ENCODE measurements at places on chromosomes 12 and 14.

DNA sequence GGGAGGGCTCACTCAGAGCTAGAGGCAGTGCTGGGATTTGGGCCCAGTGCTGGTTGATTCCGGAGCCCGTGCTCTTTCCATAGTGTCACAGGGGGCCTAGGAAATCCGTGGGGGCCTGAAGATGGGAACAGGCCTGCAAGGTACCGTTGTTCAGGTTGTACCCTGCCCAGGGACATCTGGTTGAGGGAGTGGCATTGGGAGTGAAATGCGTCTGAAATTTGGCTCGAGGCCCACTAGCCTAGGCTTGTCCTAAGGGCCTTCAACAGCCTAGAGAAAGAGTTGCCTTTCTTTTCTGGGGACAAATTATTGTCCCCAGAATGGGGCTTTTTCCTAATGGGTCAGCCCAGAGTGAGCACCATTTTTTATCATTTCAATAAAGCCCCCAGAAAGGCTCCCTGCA is 26.4 kb upstream of the FAM222A start:
- no peak for DNase-seq

GRCh38 chr12:111149299-111149698 is 219.6 kb downstream of the PHETA1 start:
- DNase-seq: no peak

DNA sequence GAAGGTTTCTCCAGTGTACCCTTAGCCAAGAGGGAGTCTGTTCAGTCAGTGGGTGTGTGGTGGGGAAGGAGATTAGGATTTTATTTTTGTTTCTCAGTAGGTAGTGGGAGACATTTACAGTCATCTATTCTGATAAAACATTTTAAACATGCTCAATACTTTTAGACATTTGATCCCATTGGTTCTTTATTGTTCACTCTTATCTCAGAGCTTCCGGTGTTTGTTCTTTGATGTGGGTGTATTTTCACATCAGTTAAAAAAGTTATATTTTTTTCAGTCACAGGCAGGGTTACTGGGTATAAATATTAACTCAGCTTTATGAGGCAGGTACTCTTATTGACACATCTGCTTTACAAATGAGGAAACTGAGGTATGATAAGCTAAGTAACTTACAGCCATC is 43.3 kb upstream of the LRRK2 start:
- no peak for DNase-seq

DNA sequence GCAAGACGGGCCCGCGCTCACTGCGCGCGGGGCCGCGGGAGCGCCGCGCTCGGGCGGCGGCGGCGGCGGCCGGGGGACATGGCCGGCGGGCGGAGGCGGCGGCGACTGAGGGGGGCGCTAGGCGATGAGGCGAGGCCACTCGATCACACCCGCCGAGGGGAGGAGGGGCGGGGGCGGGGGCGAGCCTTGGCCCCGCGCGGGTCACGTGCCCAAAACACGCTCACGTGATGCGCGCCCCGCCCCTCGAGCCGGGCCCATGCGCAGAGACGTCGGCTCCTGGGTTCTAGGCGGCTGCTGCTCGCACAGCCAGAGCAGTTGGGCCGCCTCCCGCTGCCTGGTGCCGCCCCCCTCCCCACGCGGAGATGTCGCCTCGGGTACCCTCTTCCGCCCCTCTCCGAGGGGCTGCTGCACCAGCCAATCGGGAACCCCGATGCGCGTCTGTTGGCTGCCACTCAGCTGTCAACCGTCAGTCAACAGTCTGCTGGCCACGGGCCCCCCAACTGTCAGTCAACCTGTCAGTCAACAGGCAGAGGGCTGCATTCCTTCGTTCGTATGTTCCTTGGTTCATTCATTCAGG is at the start of gene SPPL3:
Gene SPPL3 (minus strand): TSS at position 162 of the 577 bp plus-strand sequence. CDS start 491 bp downstream, outside the sequence.
- DNase-seq: peak; percentile 46

GRCh38 chr14:92475451-92476187 is 38.0 kb upstream of the RIN3 start:
- DNase-seq: no peak

DNA sequence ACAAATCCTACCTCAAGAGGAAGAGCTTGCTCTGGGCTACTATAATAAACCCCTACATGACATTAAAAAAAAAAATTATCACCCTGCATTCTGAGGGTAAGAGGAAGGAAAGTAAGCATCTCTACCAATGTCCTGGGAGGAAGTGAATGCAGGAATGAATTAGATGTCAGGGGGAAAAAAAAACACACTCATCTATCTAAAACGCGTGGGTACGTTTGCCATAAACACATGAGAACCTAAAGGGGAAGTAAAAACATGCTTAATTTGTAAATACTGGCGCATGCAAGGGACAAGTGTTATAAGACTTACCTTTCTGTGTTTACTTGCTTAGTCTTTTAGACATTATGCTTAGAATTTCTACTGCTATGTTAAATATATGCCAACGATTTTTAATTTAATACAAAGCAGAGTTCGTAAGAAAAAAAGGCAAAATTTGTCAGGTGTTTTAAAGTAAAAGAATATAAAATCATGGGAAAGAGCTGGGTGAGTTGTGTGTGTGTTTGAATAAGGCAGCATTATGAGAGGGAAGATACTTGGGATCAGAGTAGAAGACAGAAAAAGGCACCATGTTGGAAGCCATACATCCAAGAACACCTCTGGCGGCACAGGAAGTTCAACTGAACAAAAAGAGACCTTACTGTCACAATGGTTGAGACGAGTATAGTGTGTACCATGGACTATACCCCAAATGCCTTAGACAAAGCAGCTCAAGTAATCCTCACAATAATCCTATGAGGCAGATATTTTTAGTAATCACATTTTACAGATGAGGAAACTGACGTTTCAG is 1.5 kb downstream of the TMED8 start:
- DNase-seq: no peak

DNA sequence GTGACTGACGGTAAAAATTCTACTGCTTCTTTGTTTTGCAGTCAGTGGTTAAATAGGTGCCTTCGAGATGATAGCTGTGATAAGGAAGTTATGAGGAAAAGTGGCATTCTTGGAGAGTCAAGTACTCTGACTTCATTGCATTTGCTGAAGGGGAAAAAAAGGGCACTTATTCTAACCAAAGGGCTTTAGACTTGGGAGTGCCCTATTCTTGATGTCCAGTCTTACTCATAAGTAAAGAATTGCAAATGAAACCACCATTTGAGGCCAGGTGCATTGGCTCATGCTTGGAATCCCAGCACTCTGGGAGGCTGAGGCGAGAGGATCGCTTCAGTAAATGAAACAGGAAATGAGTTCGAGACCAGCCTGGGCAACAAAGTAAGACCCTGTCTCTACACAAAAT is 40.3 kb downstream of the BRAP start:
- no peak for DNase-seq

- no peak for DNase-seq
Observed at GRCh38 chr14:94582199-94582750, 1.0 kb downstream of the SERPINA5 start.

GRCh38 chr12:16587514-16587913 is 18.4 kb downstream of the LMO3 start:
- DNase-seq: no peak

- DNase-seq: no peak
Observed at GRCh38 chr12:106219043-106219442, 28.8 kb downstream of the CKAP4 start.

DNA sequence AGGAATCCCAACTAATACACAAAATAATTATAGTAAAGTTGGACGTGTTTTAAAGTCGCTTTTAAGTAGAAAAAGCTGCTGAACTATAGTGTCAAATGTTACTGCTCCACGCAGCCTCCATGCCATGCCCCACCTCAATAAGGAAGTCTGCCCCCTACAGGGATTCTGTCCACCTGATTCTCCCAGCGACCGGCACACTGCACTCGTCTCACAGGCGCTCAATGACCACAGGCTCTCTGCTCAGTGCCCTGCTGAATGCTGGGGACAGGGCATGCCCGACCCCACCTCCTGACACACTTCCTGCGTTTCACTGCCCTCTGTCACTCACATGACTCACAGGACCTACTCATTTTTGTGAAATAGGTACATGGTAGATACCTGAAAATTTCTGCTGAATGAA is 48.9 kb downstream of the BDKRB1 start:
- DNase-seq: no peak

DNA sequence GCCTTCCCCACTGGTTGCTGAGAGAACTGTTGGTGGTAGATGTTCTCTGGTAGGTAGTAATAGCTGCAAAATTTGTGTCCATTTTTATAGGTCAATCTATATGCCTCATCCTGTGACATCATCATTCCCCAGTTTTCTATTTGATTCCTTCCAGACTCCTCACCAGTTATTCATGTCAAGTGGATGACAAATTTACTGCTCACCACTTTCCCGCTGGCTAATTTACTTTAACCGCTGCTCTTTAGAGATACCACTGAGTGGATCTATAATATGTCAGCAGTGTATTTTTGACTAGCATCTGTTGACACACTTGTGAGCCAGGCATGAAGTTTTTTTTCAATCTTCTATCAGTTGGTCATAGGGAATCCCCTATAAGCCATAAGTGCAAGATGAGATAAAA is 24.6 kb downstream of the GPR65 start:
- DNase-seq: no peak

DNA sequence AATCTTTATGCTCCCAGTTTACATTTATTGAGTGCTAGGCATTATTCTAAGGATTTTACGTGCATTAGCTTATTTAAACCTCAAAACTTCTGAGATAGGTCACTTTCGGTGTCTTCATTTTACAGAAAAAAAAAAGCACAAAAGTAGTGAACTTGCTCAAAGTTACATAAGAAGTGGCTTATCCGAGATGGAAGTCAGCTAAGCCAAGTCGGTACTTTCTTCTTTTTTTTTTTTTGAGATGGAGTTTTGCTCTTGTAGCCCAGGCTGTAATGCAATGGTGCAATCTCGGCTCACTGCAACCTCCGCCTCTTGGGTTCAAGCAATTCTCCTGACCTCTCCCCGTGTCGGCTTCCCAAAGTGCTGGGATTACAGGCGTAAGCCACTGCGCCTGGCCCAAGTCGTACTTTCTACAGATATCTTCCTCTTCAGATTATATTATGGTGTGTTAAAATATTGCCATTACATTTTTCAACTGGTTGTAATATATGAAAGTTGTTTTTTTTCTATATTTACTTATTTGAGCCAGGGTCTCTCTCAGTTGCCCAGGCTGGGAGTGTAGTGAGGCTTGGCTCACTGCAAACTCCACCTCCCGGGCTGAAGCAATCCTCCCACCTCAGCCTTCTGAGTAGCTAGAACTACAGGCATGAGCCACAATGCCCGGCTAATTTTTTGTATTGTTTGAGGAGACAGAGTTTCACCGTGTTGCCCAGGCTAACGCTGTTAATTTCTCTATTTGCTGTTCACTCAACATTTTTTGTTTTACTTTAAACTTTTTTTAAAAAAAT is 8.9 kb downstream of the DPPA3 start:
- no peak for DNase-seq

GRCh38 chr12:121872546-121873215 is 14.0 kb upstream of the HPD start:
- peak; percentile 53 for DNase-seq

GRCh38 chr14:36701132-36701531 is 39.5 kb downstream of the PAX9 start:
- no peak for DNase-seq

DNA sequence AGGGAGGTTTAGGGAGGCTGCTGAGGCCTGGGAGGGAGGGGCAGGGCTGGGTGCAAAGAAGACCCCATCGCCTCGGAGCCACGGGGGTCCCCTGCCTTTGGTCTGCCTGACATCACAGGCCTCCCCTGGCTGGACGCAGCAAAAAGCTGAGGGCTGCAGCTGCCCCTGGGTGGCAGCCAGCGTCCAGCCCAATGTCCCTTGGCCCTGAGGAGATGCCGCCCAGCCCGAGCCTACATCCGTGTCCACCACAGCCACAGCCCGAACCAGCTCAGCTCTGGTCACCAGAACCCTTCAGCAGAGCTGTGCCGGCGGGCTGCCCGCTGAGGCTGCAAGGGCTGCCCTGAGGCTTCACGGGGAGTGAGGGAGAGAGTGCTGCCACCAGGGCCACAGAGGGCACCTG is 1.9 kb downstream of the NUDT14 start:
- no peak for DNase-seq

DNA sequence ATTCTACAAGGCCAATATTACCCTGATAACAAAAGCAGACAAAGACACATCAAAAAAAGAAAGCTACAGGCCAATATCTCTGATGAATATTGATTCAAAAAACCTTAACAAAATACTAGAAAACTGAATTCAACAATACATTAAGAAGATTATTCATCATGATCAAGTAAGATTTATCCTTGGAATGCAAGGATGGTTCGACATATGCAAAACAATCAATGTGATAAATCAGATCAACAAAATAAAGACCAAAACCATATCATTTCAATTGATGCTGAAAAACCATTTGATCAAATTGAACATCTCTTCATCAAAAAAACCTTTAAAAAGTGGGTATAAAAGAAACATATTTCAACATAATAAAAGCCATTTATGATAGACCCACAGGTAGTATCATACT is 117.3 kb downstream of the CPNE8 start:
- DNase-seq: no peak

DNA sequence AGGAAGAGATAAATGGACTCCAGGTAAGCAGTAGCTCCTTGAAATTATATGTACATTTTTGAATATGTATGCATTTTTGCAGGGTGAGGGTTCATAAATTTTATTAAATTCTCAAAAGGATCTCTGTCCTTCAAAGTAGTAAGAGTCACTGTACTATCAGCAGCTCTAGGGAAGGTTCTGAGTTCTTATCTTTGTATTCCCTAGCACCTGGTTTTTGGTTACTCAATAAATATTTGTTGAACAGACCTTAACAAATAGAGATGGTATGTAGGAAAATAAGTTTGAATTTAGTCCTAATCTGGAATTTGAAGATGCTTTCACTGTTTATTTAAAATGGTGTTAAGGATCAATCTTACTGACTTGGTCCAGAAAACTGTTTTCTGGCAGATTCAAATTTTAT is 18.3 kb downstream of the LEMD3 start:
- DNase-seq: no peak

GRCh38 chr12:75773377-75773776 is 258.2 kb downstream of the PHLDA1 start:
- no peak for DNase-seq

GRCh38 chr12:11959117-11959823 is 111.5 kb upstream of the BCL2L14 start:
- no peak for DNase-seq

- no peak for DNase-seq
Observed at GRCh38 chr12:6639151-6639801, 3.5 kb upstream of the LPAR5 start.

DNA sequence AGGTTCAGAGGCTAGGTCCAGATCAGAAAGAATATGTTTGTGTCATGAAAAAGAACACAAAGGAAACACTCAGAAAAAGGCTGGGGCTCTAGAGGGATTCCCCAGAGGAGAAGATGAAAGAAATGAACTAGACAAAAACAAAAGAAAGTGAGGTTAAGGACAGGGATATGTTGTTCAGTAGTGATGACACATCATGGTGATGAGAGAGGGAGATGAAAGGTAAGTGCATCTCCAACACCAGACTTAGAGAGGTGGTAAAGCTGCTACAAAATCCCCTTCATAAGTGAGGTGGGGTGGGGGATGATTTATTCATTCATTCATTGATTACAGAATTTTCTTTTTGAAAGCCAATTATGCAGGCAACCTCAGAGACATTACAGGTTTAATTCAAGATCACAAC is 19.6 kb upstream of the SLC8A3 start:
- no peak for DNase-seq

GRCh38 chr14:77198561-77198960 is 17.0 kb downstream of the TMEM63C start:
- DNase-seq: peak; percentile 77
